ENCODE measurements at places on chromosomes 2 and 18. TPM values are rescaled to one million over a fixed set of nuclear protein-coding genes. Genes with fewer than 3 reads are reported as not detected.

Gene POTEI
- total RNA-seq = not detected

Gene AMER3
- not detected for total RNA-seq

Gene ALPI
- total RNA-seq = not detected

Gene MERTK
- 42.8 TPM for total RNA-seq

Gene SCN7A
- total RNA-seq = 21.9 TPM

All from left lung (tissue), 14 donors.